Activated T-cell treated with anti-CD3 and anti-CD28 coated beads, Interleukin-2, amount 50 U/mL, for 72 hours (primary cell): ENCODE measurements at places on chromosomes 5 and 9.

DNA sequence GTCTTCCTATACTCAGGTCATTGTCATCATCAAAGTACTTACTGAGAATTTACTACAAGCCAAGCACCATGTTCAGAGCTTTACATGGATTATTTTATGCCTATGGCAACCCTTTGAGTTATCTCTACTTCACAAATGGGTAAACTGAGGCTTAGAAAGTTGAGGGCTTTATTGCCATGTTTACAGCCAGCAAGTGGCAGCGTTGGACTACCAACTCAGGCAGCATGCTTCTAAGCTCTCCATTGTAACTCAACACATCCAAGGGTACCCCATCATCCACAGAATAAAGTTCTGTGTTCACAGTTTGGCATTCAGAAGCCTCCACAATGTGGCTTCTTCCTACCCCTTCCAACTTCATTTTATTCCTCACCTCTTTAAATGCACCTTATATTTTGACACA, 422.6 kb upstream of the GRIA1 start:
- no peak for DNase-seq

GRCh38 chr5:77143998-77144836, 57.1 kb upstream of the ZBED3 start:
- peak; percentile 69 for DNase-seq

DNA sequence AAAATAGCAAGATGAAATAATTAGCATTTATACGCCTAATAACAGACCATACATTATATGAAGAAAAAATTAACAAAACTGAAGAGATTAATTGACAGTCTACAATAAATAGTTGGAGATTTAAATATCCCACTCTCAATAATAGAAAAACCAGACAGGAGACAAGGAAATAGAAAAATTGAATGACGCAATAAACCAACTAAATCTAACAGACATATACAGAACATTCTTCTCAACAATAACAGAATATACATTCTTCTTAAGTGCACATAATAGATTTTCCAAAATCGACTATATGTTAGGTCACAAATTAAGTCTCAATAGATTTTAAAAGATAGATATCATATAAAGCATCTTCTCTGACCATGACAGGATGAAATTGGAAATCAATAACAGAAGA, 25.6 kb upstream of the RNF180 start:
- no peak for DNase-seq

GRCh38 chr9:2377834-2378233, 243.8 kb upstream of the VLDLR start:
- no peak for DNase-seq

- DNase-seq = peak; percentile 54
These were observed 6.2 kb downstream of the MAPKAP1 start for GRCh38 chr9:125700791-125701190.

GRCh38 chr5:72138943-72139521, 31.8 kb downstream of the MAP1B start:
- peak; percentile 36 for DNase-seq

GRCh38 chr5:145557345-145557744, 277.8 kb downstream of the PRELID2 start:
- DNase-seq = no peak

DNA sequence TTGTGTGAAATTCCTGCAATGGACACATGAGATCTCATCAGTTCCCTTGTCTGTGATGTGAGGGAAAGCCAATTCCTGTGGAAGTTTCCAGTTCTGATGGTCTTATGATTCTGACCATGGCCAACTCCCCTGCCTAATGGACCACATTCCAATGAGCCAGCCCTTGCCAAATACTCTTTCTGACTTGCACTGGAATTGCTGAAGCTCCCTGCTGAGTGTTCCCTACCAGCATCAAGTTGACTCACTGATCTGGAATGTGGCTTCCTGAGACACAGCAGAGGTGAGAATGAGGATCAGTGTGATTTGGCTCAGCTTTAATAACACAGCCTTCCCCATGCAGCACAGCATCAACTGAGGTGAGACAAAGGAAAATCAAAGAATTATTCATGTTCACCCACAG, 427.8 kb downstream of the KDM4C start:
- DNase-seq = no peak
